ENCODE measurements at places on chromosomes 3 and 15. TPM values are rescaled to one million over a fixed set of nuclear protein-coding genes. Genes with fewer than 3 reads are reported as not detected.

Gene LRRIQ4
- not detected for total RNA-seq

Gene ECE2
- not detected for total RNA-seq

Gene C3orf20
- total RNA-seq: not detected

Gene FBXL22
- total RNA-seq: 1.1 TPM

Gene PLA2G4E
- 0.13 TPM for total RNA-seq

All from upper lobe of left lung (tissue), 6 donors.